Left renal pelvis (tissue), 4 donors: ENCODE measurements at places on chromosomes 1 and 21. TPM values are rescaled to one million over a fixed set of nuclear protein-coding genes. Genes with fewer than 3 reads are reported as not detected.

DNA sequence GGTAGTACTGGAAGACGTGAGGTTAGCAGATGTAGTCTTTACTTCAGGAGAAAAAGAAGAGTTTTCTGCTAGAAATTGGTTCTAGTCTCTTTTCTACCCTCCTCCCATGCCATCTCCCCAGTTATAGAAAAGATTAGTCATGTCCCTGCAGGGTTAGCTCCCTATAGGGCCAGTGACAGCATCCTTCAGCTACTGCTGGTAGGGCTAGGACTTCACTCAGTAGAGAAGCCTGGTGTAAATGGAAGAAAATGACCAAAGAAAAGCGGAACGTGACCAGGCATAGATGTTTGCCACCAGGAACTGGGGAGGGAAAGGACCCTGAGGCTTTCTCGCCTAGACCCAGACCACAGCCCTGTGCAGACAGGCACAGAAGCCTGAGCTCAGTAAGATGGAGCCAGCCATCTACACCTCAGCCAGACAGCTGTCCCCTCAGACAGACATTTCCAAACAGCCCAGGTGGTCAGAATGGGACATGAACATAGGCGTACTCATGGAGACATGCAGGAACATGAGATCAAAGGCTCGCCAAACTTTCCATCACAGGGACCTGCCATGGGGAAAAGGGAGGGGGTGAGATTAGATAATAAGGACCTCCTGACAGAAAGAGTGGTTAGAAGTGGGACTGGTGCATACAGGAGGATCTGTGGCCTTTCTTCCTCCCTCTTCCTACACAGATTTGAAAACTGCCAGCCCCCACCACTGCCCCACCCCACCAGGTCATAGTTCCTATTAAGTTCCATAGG, 23.5 kb upstream of the SLAMF9 start:
- DNase-seq = no peak

DNA sequence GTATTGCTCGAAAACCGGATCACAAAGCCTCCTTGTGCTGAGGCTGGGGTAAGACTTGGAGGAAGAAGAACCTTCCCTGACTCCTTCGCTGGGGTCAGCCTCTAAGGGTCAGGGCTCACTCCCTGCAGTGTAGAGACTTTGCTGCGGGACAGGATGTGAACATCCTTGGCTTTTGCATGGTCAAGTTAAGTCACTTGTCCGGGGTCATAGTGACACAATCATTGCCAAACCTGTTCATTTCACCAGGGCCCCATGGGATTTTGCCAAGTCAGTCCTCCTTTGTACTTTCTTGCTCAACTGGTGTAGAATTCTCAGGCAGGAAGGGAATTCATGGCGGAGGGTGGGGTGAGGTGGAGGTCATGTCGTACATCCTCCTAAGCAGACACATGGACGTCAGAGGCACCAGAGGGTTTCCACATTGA, 24.7 kb upstream of the IL10 start:
- no peak for DNase-seq

GRCh38 chr1:14507262-14507661, 91.2 kb upstream of the KAZN start:
- peak; percentile 34 for DNase-seq

The CLCA2 gene
- polyA plus RNA-seq = not detected
